Left ventricle myocardium superior (tissue), 1 donor: ENCODE measurements at places on chromosomes 5 and 9. TPM values are rescaled to one million over a fixed set of nuclear protein-coding genes. Genes with fewer than 3 reads are reported as not detected.

Gene HCN1
- 0.17 TPM for total RNA-seq

GRCh38 chr5:55896663-55897062, 45.5 kb downstream of the IL31RA start:
- DNase-seq = no peak

DNA sequence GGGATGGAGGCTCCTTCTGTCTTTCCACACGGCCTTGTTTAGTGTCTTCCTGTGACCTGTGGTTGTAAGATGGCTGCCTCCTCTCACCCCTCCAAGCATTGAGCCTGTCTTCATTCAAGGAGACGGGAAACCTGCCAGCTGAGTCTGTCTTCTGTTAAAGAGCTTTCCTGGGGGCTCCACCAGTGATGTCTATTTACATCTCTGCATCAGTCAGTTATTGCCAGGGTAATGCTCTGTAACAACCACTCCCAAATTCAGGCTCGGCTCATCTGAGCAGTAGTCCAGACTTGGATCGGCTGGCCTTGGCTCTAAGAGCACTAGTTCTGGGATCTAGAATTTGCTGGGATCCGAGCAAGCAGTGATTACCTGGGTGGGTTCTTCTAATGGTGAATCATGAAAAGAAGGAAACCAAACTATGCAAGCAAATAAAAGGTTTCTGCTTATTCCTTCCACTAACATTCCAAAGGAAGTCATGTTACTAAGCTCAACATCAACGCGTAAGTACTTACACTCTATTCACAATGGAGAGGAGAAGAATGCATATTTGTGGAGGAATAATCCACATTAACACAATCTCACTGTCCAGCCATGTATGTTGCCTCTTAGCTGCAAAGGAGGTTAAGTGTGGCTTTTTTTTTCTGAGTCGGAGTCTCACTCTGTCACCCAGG, 61.7 kb downstream of the GALNT12 start:
- no peak for DNase-seq

- DNase-seq = no peak
These were observed 271.8 kb upstream of the CTNND2 start for GRCh38 chr5:12175914-12176585.

GRCh38 chr5:93789173-93790067, 48.0 kb upstream of the POU5F2 start:
- no peak for DNase-seq

GRCh38 chr9:75648034-75648433, 242.4 kb upstream of the PCSK5 start:
- no peak for DNase-seq

- DNase-seq = no peak
These were observed 101.9 kb downstream of the ADAMTS2 start for GRCh38 chr5:179243333-179243732.

GRCh38 chr5:126778675-126779403, 1.9 kb downstream of the LMNB1 start:
- no peak for DNase-seq

DNA sequence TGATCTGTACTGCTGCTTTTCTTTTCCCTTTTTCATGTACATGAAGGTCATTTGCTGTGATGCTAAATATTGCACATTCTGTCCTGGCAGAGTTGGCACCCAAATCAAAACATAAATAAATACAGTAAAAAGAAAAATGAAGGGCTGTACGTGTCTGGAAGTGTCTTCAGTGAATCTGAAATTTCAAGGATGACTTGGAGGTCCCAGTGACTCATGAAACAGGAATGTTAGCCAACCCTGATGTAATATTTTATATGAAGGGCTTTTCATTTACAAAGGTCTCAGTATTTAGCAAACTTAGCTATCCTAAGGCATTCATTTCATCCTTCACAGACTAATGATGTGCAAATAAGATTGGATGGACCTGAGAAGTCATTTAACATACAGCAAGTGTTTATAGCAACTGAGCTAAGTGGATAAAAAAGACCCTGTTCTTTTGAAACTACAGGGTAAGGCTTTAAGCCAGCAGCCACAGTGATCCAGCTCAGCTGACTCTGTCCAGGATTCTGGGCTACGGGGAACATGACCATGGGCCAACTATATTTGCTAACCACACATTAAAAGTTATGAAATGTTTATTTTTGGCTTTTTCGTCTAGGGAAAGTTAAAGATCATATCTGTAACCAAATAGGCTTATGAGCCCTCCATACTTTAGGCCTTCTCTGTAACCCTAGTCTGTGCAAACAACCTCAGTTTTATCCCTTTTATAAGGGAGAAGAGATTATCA, 104.0 kb upstream of the DMRTA1 start:
- DNase-seq = no peak

- no peak for DNase-seq
These were observed 25.3 kb downstream of the LRRC70 start for GRCh38 chr5:62603934-62604333.

DNA sequence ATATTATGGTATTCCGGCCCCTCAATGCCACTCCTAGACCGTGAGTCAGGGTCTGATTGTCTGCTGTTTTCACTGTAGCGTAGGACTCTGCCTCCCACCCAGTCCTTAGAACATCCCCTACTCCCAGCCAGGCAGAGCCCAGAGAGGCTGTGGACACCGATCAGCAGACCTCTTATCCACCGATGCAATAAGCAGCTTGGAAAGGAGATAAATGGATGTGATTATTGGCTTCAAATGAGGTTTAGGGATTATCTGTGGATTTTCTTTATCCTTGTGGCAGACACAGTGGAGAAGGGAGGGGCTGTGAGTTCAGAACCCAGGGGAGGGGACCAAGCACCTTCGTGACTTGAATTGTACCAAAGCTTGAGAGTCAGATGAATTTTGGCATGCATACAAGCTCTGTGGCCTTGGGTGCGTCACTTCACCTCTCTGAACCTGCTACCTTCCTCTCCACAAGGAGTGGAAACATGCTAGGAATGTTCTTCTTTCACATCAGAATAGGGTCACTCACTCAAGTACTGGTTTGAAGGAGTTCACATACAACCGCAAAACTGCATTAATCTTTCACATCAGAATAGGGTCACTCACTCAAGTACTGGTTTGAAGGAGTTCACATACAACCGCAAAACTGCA, 83.1 kb upstream of the CPLX2 start:
- no peak for DNase-seq
